GF-D8 (cell line): ENCODE measurements at places on chromosomes 5 and 9.

DNA sequence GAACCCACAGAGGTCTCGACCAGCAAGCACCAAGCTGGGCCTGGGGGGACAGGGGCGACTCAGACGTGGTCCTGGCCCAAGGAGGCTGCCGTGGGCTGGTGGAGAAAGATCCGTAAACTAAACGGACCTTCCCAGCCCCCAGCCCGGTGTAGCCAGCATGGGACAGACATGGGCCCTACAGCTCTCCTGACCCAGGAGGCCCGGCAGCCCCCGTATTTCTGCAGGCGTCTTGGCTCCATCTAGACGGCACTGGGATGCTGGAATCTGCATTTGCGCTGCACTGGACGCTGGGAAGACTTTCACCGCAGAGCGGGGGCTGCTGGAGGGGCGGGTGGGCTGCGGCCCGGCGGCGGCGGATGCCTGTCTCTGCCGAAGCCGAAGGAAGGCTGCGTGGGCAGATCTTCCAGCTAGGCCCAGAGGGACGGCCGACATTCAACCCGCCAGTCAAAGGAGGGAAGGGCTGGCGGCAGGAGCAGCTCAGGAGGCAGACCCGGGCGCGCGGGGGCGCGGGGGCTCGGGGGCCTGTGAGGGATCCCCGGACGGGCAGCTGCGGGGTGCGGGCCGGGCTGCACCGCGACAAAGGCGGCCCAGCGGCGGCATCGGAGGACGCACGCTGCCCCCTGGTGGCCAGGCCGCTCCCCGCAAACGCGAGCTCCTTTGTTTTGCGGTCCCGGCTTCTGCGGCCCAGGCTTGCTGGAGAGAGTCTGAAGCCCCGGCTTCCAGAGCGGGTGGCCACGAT lies 266.2 kb downstream of the NSG2 start:
- no peak for DNase-seq

- DNase-seq: no peak
Observed at GRCh38 chr5:116296335-116297072, 211.7 kb downstream of the COMMD10 start.

DNA sequence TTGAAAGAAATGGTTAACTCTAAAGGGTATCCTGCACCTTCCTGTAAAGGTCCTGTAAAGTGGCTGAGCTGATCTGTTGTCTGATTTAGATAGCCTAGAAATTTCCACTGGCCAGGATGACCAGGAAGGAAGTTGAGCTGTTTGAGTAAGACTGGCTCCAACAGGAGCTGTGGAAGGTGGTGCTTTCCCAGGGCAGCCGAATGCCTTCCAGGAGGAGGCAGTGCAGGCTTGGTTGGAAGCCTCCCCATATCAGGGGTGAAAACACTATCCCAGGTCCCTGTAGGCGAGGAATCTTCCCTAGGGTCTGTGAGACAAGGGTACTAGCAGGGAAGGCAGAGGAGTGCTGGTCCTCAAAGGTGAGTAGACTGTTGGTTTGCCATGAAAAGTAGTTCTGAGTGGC lies 98.4 kb downstream of the LIX1 start:
- no peak for DNase-seq

- DNase-seq: no peak
Observed at GRCh38 chr5:93161661-93162654, 419.1 kb downstream of the NR2F1-AS1 start.

DNA sequence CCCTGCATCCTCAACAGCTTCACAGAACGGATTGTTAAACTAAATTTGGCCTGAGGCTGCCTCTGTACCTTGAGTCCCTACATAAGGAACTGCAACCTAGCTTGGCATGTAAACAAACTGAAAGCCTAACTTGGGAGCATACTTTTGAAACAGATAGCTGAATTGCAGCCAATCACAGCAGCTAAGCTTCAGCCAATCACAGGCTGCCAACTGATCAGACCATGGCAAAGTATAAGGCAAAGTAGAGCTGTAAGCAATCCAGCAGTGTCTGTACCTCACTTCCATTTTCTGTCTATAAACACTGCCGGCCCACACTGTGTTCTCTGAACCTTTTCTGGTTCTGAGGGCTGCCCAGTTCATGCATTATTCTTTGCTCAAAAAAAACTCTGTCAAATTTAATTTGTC lies 8.9 kb upstream of the ZNF483 start:
- no peak for DNase-seq

- no peak for DNase-seq
Observed at GRCh38 chr9:128113526-128114325, 13.8 kb downstream of the PTGES2 start.

DNA sequence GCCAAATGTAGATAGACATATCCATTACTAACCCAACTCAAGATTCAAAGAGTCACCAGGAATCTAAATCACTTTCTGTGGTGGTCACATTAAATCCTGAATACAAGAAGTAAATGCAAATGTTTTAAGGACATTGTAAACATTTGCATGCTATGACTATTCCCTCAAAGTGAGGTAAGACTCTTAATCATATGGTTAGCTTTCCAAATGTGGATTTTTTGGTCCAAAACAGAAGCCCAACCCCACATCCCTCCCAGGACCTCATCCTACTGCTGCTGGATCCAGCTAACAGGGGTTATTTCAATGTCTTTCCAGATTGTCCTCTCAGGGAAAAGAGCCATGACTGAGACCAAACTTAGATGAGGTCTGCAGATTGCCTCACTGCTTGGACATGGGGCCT lies 228.1 kb upstream of the PANK3 start:
- DNase-seq: no peak

DNA sequence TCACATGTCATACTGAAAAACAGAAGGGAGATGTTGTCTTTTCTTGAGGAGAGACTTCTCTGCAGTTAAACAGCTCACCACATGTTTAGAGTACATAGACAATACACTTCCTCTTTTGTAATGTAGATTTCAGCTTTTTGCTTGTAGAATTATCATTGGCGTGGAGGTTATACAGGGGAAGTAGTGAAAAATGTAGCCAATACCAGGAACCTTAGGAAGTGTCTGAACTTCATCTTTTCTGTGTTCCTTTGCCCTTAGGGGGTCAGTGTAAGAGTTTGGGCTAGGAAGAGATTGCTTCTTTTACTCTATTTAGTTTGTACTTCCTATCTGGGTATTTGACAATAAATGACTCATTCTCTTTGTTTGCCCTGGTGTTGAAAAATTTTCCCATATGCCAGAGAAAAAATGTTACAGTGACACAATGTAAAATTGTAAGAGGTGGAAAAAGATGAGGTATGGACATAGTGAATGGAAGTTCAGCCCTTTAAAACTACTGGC lies 21.0 kb upstream of the CDKN2B start:
- DNase-seq: peak; percentile 82

GRCh38 chr9:32385152-32385884 lies 875 bp downstream of the ACO1 start:
- no peak for DNase-seq

GRCh38 chr9:134085674-134086073 lies 17.8 kb upstream of the BRD3 start:
- DNase-seq: no peak

- DNase-seq: no peak
Observed at GRCh38 chr5:66242050-66242715, 98.1 kb downstream of the SREK1 start.

DNA sequence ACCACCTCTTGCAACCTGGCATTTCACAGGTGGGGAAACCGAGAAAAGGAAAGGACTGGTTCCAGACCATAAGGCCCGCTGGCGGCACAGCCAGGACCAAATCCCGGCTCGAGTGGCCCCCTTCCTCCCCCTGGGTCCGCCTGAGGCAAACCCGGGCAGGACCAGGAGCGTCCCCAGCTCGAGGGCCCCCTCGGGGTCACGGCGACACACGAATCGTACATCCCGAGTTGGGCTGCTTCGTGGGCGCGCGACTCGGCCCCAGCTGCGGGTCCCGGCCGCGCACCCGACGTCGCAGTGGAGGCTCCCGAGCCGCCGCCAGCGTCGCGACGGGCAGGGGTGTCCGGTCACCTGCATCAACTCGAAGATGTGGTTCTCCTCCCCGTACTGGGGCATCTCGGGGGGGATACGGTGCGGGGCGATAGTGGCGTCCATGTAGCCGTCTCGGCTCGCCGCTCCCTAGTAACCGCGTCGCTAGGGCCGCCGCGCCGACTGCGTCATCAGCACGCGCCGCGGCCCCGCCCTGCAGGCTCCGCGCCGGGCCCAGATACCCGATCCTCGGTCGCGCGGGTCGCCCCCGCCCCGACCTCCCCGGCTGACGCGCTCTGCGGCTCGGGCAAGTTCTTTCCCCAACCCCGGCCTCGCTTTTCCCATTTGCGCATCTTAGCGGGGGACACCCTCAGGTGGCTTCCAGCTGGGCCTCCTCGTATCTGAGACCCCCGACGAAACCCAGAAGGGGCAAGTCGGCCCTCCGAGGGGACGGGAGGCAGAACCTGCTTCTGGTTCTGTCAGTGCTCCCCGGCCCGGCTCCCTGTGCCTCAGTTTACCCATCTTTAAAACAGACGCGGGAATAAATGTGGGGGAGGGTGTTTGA lies at the start of gene AK8:
TSS of gene AK8 (minus strand) at position 461 of the 871 bp plus-strand sequence. CDS start at position 432, 29 bp downstream.
- no peak for DNase-seq

DNA sequence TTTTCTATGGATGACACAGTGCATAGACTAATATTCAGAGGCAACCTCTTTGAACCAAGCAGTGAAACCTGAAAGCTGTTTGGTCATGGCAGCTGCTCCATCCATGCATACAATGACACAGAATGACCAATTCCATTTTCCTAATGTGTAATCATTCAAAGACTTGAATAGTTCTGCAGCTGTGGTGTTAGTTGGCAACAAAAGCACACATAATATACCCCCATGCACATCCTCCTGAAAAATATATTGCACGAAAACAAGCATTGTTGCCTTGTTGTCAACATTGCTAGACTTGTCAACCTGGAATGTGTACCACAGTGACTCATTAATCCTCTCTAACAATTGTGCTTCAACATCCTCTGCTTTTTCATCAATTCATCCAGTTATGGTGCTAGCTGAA lies 71.0 kb upstream of the SEMA6A start:
- no peak for DNase-seq

DNA sequence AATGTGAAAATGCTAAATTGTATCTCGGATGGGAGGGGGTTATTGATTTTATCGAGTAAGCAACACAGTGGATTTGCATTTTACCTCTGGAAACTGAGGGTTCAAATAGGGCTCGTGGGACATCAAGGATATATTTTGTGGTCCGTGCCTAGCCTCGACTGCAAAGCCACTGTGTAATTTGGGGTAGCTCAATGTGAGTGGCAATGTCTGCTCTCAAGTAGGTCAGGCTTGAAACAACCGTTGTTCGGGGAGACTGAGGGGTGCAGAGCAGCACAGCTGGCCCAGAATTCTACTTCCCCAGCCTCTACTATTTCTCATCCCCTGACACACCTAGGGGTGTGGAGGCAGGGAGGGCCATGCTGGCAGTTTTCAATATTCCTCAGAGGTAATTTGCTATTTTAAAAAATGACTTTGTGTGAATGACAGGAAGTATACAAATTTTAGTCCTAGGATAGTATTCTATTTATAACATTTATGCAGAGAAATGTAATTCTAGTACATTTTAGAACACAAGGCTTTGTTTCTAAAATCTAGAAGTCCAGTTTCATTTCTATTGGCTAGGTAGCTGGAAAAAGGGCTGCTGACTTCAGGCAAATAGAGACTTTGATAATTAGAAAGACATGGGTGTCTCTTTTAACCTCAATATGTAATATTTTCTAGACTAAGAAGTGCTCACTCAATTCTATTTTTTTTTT lies 1.4 kb upstream of the DAB2 start:
- no peak for DNase-seq

- peak; percentile 22 for DNase-seq
Observed at GRCh38 chr9:91424403-91425176, 958 bp upstream of the NFIL3 start.

GRCh38 chr5:80963521-80963895 lies 3.3 kb downstream of the RASGRF2 start:
- no peak for DNase-seq

DNA sequence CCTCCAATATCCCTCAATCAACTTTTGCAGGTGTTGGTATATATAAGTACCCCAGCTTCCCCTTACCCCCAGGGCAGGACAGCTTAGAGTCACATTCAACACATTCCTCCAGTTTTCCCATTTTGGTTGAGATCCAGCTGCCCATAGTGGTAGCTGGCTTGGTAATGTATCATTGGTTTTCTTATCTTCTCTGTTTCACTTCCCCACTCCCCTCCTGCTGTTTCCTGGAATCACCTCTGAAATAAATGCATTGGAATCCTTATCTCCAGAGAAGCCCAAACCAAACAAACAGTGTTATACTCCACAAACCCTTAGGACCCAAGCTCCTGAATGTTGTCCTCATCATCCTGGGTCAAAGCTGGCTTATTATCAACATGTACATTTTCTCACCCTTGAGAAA lies 184.8 kb downstream of the TMEM38B start:
- no peak for DNase-seq

DNA sequence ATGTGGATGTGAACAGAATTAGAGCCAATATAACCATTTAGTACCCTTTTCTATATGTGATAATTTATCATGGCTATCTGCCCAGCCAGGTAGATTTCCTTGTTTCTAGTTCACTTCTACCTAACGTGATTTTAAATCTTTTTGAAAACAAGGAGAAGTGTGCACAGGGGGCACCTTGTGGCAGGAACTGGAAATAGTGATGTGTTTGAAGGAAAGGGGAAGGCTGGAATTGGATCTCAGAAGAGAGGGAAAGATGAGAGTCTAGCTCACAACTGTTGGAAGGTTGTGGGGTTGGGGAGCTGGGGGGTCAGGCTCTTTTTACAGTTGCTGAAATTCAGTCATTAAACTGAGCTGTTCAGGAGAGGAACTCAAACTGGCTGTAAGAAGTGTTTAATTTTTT lies 219.5 kb downstream of the KCTD16 start:
- DNase-seq: no peak

- no peak for DNase-seq
Observed at GRCh38 chr5:34037726-34038125, 5.3 kb downstream of the C1QTNF3 start.

DNA sequence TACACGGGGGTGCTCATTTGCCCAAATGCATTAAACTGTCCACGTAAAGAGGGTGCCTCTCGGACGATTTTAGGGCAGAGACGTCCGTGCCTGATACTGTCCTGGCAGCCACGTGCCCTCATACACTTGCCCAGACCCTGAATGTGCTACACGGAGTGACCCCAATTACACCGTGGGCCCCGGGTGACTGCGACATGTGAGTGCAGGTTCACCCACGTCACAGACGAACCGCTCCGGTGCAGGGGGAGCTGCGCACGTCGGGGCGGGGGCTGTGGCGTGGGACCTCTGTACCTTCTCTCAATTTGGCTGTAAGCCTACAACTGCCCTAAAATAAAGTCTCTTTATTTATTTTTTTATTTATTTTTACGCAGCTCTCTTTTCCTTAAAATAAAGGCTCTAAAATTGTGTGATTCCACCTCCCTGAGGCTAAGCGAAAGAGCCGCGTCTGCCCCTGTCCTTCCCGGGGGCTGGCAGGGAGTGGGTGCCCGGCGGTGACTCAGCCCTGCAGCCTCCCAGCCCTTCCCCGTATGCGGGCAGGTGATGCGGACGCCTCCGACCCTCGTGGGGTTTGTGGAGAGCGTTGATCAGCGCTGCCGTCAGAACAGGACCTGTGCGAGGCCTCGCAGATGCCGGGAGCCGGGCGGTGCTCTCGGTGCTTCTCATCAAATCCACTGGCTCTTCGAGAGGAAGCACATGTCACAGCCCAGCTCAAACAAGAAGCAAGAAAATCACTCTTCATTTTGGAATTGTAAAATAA lies 9.2 kb upstream of the EGFL7 start:
- DNase-seq: no peak

GRCh38 chr5:139275536-139275935 lies 18.0 kb upstream of the MATR3 start:
- no peak for DNase-seq
